Left ventricle myocardium inferior (tissue), 1 donor: ENCODE measurements at places on chromosomes 5 and 9. TPM values are rescaled to one million over a fixed set of nuclear protein-coding genes. Genes with fewer than 3 reads are reported as not detected.

Gene SLC34A3
- total RNA-seq = not detected

Gene PLEKHG4B
- total RNA-seq = not detected

Gene S1PR3
- 26.8 TPM for total RNA-seq

Gene PHAX
- 29.4 TPM for total RNA-seq

Gene WWC1
- 2.2 TPM for total RNA-seq

Gene SOHLH1
- not detected for total RNA-seq

Gene SCAI
- total RNA-seq = 2.7 TPM

Gene FBXO10
- 6.7 TPM for total RNA-seq

Gene SLC25A2
- total RNA-seq = not detected

Gene LCN12
- total RNA-seq = 7.8 TPM

Gene HACD4
- total RNA-seq = 0.71 TPM

Gene ARL10
- 6.0 TPM for total RNA-seq

Gene DPYSL3
- 20.7 TPM for total RNA-seq

Gene PCDHB14
- 1.9 TPM for total RNA-seq

Gene WDR38
- not detected for total RNA-seq

Gene FYB1
- total RNA-seq = 4.9 TPM

Gene TAF11L6
- total RNA-seq = not detected

Gene CD274
- total RNA-seq = 14.7 TPM
